ENCODE measurements at places on chromosomes 6 and 20. TPM values are rescaled to one million over a fixed set of nuclear protein-coding genes. Genes with fewer than 3 reads are reported as not detected.
A peak's percentile ranks its signal among the peaks of the same experiment; 100 is the strongest.

DNA sequence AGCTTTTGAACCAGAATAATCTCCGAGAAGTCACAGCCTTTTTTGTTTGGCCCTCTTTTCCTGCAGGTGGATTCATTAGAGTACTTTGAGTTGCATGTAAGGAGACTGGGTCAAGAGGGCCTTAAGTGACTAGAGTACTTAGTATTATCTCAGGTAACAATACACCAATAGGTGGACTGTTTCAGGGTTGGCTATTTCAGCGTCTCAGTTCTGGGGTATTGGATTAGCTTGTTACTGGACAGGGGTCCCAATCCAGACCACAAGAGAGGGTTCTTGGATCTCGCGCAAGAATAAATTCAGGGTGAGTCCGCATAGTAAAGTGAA lies 47.3 kb upstream of the SLC9A8 start:
- no peak for DNase-seq
- no peak overlapping the region for H3K27ac ChIP-seq
- H3K27me3 ChIP-seq, result peaks cover 22% of the 10 kb centered on the region
- H3K36me3 ChIP-seq, result no peaks in the 10 kb centered on the region
- peaks cover 30% of the 10 kb centered on the region for H3K4me1 ChIP-seq

Gene FOXO3
- 4.7 TPM for total RNA-seq

DNA sequence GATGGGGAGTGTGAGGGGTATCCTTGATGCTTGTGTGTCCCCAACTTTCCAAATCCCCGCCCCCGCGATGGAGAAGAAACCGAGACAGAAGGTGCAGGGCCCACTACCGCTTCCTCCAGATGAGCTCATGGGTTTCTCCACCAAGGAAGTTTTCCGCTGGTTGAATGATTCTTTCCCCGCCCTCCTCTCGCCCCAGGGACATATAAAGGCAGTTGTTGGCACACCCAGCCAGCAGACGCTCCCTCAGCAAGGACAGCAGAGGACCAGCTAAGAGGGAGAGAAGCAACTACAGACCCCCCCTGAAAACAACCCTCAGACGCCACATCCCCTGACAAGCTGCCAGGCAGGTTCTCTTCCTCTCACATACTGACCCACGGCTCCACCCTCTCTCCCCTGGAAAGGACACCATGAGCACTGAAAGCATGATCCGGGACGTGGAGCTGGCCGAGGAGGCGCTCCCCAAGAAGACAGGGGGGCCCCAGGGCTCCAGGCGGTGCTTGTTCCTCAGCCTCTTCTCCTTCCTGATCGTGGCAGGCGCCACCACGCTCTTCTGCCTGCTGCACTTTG lies at the start of gene TNF:
TNF (plus strand) TSS at position 231 of the 567 bp plus-strand sequence; CDS start at position 408, 177 bp downstream.
- DNase-seq, result peak; percentile 74
- peak within 1 kb of the TSS; percentile 95 for H3K27ac ChIP-seq
- H3K27me3 ChIP-seq, result peaks cover 4% of the 10 kb centered on the region
- H3K4me1 ChIP-seq, result peaks cover 77% of the 10 kb centered on the region
- peaks cover 56% of the 10 kb centered on the region for H3K36me3 ChIP-seq

- no peak overlapping the region for H3K27ac ChIP-seq
- DNase-seq, result no peak
- no peaks in the 10 kb centered on the region for H3K27me3 ChIP-seq
- no peaks in the 10 kb centered on the region for H3K36me3 ChIP-seq
- H3K4me3 ChIP-seq, result no peak overlapping the region
- no peaks in the 10 kb centered on the region for H3K4me1 ChIP-seq
Measured at GRCh38 chr20:14667226-14667625, 329.8 kb upstream of the FLRT3 start.

DNA sequence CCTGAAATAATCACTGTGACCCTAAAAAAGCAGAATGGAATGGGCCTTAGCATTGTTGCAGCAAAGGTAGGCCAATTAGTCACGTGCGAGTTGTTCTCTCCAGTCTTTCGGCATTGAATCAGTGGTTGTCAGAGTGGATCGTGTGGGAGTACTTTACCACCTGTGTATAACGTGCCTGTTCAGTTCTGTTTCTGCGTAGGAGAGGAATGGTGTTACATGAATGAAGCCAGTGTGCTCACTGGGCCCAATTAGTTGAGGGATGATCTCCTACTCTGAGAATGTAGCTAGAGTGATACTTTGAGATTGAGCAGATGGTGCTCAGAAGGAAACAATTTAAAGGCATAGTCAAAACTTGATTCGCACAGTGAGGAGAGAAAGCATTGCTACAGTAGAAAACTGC lies 72.4 kb upstream of the KIF25 start:
- no peak for DNase-seq
- no peak overlapping the region for H3K4me3 ChIP-seq
- H3K36me3 ChIP-seq, result no peaks in the 10 kb centered on the region

- H3K27me3 ChIP-seq, result peaks cover 54% of the 10 kb centered on the region
- peaks cover 18% of the 10 kb centered on the region for H3K4me1 ChIP-seq
- no peak overlapping the region for H3K27ac ChIP-seq
- peak overlapping the region; percentile 27 for H3K4me3 ChIP-seq
Measured at GRCh38 chr20:2693286-2694007, 867 bp downstream of the EBF4 start.

Gene C6orf141
- not detected for total RNA-seq

Gene SIRPB1
- total RNA-seq, result 1.6 TPM

DNA sequence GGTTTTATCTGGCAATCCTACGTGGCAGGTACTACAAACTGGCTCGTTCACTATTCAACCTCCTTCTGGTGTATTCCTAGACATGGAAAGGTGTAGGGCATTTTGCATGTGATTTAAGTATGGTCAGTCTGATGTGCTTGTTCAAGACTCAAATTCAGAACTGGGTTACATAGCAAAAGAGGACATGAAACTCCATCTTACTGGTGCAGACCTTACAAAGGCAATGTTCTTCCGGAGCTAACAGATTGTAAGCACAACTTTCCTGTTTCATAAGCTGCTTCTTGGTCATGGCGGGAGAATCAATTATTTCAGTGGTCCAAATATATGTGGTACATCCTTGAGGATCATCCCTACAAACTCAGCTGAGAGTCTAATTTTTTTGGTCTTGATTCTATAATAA lies 703.4 kb downstream of the EPM2A start:
- peaks cover 37% of the 10 kb centered on the region for H3K27me3 ChIP-seq
- no peaks in the 10 kb centered on the region for H3K36me3 ChIP-seq
- peaks cover 2% of the 10 kb centered on the region for H3K4me1 ChIP-seq
- DNase-seq, result no peak
- no peak overlapping the region for H3K27ac ChIP-seq

DNA sequence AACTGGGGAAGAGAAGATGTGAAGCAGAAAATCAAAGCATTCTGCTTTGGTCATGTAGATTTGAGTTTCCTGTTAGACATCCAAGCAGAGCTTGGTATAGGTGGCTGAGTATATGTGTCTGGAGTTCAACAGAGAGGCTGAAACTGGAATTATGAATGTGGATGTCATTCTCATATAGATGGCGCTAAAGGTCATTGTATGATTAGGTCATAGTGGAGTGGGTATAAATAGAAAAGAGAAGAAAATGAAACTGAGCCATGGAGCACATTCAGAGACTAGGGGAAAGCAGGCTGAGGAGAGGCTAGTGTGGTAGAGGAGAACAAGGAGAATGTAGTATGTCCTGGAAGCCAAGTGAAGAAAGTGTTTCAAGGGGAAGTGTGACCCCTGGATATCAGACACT lies 295.6 kb upstream of the PLN start:
- no peak overlapping the region for H3K4me3 ChIP-seq
- no peaks in the 10 kb centered on the region for H3K4me1 ChIP-seq
- H3K27me3 ChIP-seq, result no peaks in the 10 kb centered on the region
- no peaks in the 10 kb centered on the region for H3K36me3 ChIP-seq

- no peak for DNase-seq
- no peak overlapping the region for H3K27ac ChIP-seq
- H3K4me3 ChIP-seq, result no peak overlapping the region
- peaks cover 66% of the 10 kb centered on the region for H3K36me3 ChIP-seq
- peaks cover 5% of the 10 kb centered on the region for H3K4me1 ChIP-seq
Measured at GRCh38 chr6:118913161-118913560, 19.2 kb downstream of the ASF1A start.

- H3K4me3 ChIP-seq, result no peak overlapping the region
- H3K27ac ChIP-seq, result no peak overlapping the region
- no peaks in the 10 kb centered on the region for H3K36me3 ChIP-seq
- H3K4me1 ChIP-seq, result peaks cover 8% of the 10 kb centered on the region
- DNase-seq, result no peak
Measured at GRCh38 chr6:148827416-148828045, 80.7 kb downstream of the UST start.

- DNase-seq, result no peak
- no peak overlapping the region for H3K4me3 ChIP-seq
- H3K27me3 ChIP-seq, result peaks cover 4% of the 10 kb centered on the region
- H3K36me3 ChIP-seq, result no peaks in the 10 kb centered on the region
- H3K27ac ChIP-seq, result no peak overlapping the region
Measured at GRCh38 chr6:166402582-166403277, 20.0 kb upstream of the MPC1 start.

- peak overlapping the region; percentile 32 for H3K27ac ChIP-seq
- no peaks in the 10 kb centered on the region for H3K27me3 ChIP-seq
- no peak for DNase-seq
- peaks cover 53% of the 10 kb centered on the region for H3K36me3 ChIP-seq
- H3K4me1 ChIP-seq, result peaks cover 60% of the 10 kb centered on the region
- H3K4me3 ChIP-seq, result no peak overlapping the region
Measured at GRCh38 chr6:16438718-16439591, 200.6 kb downstream of the GMPR start.

DNA sequence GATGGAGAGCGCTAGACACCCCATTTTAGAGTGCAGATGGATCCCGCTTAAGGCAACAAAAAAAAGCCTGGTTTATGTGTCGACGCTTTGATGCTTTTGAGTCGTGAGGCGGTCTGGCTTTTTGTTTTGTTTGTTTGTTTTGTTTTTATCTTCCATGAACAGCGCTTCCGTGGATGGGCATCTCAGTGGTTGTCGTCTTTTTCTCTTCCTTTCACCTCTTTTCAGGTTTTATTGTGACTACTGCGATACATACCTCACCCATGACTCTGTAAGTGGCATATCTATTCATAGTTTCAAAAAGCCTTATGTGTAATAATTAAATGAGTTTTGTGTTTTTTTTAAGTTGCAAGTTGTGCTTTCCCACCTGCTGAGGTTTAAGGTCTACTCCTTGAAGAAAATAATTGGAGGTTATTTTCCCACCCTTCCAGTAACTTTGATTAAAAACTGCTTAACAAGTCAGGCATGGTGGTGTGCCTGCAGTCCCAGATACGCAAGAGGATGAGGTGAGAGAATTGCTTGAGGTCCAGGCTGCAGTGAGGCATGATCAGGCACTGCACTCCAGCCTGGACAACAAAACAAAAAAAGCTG lies 476 bp downstream of the SNRPC start:
- no peak for DNase-seq
- H3K27me3 ChIP-seq, result no peaks in the 10 kb centered on the region
- H3K4me1 ChIP-seq, result peaks cover 8% of the 10 kb centered on the region
- H3K4me3 ChIP-seq, result no peak overlapping the region

Gene KCNK5
- total RNA-seq, result 41.5 TPM

DNA sequence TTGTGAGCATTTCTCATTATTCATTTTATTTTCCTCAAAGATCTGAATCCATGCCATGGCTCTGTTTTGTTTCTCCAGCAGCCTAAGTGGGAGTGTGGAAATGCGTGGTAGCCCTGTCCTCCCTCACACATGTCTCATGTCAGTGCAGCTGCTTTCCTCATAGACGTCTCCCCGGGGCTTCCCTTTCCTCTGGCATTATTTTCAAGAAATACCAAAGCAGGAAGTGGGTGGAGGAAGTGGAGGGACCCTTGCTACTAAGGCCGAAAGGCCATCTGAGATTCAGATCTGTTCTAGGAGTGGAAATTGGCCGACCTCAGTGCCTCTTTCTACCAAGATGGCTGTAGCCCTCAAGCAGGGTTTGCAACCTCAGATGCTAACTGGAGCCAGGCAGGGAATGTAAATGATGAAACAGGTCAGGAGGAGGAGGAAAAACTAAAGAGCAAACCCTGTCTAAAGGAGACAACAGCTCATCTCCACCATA lies 420.9 kb upstream of the PLCB4 start:
- no peaks in the 10 kb centered on the region for H3K36me3 ChIP-seq
- no peaks in the 10 kb centered on the region for H3K4me1 ChIP-seq
- H3K27me3 ChIP-seq, result no peaks in the 10 kb centered on the region
- DNase-seq, result no peak
- H3K4me3 ChIP-seq, result no peak overlapping the region

Gene ADGRF5
- total RNA-seq, result not detected

Gene PROCR
- 0.64 TPM for total RNA-seq

DNA sequence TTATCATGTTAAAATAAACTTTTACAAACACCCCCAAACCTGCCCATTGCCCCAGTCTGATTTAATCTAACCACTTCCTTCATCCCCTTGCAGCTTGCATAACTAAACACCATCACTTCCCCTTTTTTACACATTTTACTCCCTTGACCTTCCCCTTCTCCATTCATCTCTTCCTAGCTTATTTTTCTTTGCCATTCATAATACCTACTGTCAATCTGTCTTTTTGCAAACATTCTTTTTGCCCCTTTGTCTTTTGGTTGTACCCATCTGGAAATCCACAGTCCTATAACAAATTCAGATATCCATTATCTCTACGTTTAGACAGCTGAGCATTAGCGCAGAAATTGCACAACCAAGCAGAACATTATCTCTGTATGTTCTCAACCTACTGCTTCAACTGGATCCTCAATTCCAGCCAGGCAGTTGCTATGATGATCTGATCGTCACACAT lies 51.2 kb downstream of the C6orf52 start:
- H3K27ac ChIP-seq, result no peak overlapping the region
- peaks cover 7% of the 10 kb centered on the region for H3K4me1 ChIP-seq
- no peak overlapping the region for H3K4me3 ChIP-seq
- peaks cover 13% of the 10 kb centered on the region for H3K27me3 ChIP-seq
- no peaks in the 10 kb centered on the region for H3K36me3 ChIP-seq
- no peak for DNase-seq

DNA sequence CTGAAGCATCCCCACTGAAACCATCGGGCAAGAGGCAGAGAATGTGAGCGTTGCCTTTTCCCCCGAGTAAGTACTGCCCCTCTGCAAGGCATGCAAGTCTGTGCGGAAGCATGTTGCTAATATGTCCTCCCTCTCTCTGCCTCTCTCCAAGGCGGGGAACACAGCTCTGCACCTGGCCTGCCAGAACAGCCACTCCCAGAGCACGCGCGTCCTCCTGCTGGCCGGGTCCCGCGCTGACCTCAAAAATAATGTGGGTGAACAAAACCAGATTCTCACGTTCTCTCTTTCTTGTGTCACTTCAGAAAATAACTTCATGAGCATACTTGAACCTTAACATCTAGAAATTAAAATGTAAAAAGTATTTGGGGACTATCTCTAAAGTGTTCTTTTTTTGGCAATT lies 26.4 kb downstream of the LYRM2 start:
- no peaks in the 10 kb centered on the region for H3K36me3 ChIP-seq
- no peaks in the 10 kb centered on the region for H3K27me3 ChIP-seq
- no peak overlapping the region for H3K27ac ChIP-seq

Gene CTAGE9
- not detected for total RNA-seq
